ENCODE measurements at places on chromosomes 11 and 22.

GRCh38 chr11:112588252-112588694, 327.6 kb upstream of the PLET1 start:
- no peaks in the 10 kb centered on the region for H3K27me3 ChIP-seq
- DNase-seq = no peak
- no peaks in the 10 kb centered on the region for H3K36me3 ChIP-seq
- H3K4me1 ChIP-seq = peaks cover 22% of the 10 kb centered on the region

DNA sequence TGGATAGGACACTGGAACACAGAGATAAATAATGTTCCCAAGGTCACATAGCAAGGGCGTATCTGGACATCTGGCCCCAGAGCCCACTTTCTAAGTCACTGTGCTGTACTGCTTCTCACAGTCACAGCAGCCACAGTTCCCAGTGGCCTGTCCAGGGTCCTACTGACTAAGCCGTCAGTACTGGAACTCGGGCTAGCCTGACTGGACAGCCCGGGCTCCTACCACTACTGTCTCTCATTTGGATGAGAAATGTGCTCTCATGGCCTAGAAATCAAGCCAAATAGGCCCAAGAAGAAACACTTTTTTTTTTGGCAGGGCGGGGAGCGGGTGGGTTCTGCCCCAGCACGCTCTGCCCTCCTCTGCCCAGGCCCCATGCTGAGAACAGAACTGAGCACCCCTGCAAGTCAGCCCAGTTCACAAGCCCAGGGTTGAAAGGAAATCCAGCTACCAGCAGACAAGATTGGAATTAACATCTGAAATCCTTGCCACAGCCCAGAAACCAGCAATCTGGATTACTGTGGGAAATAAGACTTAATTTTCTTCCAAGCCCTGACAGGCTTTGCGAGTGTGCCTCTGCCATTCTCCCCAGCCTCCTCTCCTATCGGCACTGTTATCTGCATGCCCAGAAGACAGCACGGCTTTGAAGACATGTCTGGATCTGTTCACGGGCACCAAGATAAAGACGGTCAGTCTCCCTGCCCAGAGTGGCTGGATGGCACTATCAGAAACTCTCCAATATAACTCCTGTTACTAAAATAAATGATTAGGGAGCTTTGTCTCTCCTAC, 182.9 kb upstream of the NCAM1 start:
- no peaks in the 10 kb centered on the region for H3K4me1 ChIP-seq
- H3K36me3 ChIP-seq = no peaks in the 10 kb centered on the region
- no peaks in the 10 kb centered on the region for H3K27me3 ChIP-seq
- no peak overlapping the region for H3K4me3 ChIP-seq

DNA sequence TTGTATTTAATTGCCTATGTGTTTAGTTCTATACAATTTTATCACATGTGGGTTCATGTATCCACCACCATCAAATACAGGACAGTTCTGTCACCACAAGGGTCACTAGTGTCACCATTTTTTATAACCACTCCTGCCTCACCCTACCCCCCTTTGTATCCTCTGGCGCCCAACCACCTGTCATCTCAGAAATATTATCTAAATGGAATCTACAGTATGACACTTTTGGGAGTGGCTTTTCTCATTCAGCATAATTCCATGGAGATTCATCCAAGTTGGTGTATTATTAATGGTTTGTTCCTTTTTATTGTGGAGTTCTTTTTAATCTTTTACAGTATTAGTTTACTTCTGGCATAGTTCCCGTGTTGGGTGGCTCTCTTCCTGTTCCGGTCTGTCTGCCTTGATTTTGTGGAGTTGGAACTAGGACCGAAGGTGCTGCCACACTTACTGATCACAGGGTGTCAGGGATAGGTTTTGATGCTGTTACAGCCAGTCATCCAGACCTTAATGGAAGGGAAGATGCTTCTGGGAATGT, 58.5 kb downstream of the TNRC6B start:
- H3K4me1 ChIP-seq = peaks cover 55% of the 10 kb centered on the region
- no peak overlapping the region for H3K4me3 ChIP-seq

DNA sequence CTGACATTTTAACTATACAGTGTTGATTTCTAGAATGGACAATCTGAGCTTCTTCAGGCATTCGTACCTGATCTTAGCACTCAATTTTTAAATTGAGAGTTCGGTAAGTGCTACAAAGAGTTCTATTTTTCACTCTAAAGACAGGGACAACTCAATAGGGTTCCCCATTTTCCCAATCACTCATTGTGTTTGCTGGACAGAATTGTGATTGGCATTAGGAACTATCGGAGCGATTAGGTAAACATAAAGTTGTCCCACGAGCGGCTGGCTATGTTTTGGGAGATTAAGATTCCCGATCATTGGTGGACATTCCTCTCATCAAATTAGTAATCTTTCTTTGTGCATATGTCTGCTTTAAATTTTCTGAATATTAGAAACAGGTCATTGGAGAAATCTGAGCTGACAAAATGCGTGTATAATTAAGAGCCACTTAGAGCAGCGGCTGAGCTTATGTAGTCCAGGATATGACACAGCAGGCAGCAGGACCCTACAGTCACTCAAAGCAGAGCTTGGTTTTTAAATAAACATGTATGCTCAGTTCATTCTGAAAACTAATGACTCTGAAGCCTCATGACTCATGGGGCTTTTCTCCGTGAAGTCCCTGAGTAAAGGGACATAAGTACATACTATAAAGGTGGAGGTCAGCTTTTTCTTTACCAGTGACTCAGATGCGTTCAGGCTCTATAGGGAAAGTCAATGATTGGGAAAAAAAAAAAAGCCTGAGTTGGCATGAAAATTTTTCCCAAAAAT, 109.4 kb downstream of the GRIA4 start:
- no peak overlapping the region for H3K27ac ChIP-seq
- no peaks in the 10 kb centered on the region for H3K27me3 ChIP-seq
- no peaks in the 10 kb centered on the region for H3K4me1 ChIP-seq

- H3K36me3 ChIP-seq = no peaks in the 10 kb centered on the region
- no peak overlapping the region for H3K27ac ChIP-seq
- H3K4me1 ChIP-seq = peaks cover 6% of the 10 kb centered on the region
- DNase-seq = no peak
- H3K27me3 ChIP-seq = no peaks in the 10 kb centered on the region
Measured at GRCh38 chr11:74157169-74157568, 13.6 kb downstream of the C2CD3 start.

DNA sequence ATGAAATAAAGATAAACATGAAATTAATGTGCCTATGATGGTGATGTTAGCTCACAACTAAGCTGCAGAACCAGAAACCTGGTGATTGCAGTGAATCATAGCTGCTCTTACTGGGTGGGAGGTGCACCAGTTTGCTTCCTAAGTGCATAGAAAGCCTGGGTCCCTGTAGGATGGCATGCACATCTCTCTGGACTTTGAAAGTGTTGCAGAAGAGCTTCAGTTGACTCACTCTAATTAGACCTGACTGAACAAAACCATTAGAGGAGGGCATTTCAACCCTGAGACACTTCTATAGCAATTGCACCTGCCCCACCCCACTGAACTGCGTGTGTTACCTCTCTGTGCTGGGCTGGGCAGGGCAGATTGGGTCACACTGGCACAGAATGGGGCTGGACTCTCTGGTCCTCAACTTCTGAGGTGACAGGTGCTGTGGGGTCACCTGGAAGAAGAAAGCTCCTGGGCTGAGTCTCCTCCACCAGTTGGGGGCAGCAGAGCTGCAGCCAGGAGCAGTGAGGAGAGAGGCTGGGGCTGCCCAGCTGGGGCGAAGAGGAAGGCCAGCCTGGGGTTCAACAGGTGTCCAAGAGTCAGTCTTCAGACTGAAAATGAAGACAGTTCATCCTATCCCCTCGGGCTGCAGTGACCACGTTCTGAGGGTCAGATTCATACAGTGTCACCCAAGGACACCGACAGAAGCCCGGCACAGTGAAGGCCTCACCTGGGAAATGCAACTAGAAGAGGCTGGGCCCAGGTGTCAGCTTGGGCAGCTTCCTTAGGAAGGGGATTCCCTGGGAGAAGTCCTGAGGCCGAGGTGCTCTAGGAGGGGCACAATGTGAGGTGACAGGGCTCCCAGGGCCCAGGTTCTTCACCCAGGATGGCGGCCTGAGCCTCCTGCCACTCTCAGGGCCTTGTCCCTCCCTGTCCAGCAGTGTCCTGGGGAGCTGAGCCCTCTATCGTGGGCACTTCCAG, 58.1 kb downstream of the GGTLC2 start:
- H3K4me1 ChIP-seq = no peaks in the 10 kb centered on the region
- peak; percentile 77 for DNase-seq
- no peaks in the 10 kb centered on the region for H3K27me3 ChIP-seq
- H3K27ac ChIP-seq = no peak overlapping the region

DNA sequence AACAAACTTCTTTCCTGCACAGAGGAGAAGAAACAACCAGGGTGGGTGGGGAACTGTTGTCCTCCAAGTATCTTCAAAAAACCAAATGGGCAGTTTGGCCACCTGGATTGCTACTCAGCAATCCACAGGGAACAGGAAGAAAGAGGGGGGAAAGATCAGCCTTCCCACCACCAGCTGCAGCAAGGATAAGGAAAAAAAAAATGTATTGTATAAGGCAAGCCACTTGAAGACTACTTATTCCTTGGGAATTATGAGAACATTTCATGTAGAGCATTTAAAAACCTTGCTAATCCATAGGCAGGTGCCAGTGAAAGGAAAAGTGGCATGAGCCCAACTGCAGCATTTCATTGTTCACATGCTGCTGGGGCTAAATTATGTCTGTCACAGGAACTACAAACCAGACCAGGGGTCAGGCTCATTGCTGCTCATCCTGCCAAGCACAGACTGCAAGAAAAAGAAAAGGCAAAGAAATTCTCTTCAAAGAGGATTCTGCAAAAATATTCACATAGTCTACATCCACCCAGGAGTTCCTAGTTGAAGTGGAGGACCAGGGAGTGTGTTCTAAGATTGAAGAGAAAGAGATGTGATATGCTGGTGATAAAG, 2.2 kb downstream of the RAB30 start:
- no peaks in the 10 kb centered on the region for H3K27me3 ChIP-seq
- H3K4me3 ChIP-seq = peak overlapping the region; percentile 88
- no peak for DNase-seq
- H3K27ac ChIP-seq = peak overlapping the region; percentile 93

GRCh38 chr11:124277804-124278203, 21.6 kb downstream of the OR8G5 start:
- H3K27ac ChIP-seq = no peak overlapping the region
- DNase-seq = no peak
- H3K4me1 ChIP-seq = no peaks in the 10 kb centered on the region
- H3K36me3 ChIP-seq = no peaks in the 10 kb centered on the region
- H3K4me3 ChIP-seq = no peak overlapping the region
- H3K27me3 ChIP-seq = no peaks in the 10 kb centered on the region

DNA sequence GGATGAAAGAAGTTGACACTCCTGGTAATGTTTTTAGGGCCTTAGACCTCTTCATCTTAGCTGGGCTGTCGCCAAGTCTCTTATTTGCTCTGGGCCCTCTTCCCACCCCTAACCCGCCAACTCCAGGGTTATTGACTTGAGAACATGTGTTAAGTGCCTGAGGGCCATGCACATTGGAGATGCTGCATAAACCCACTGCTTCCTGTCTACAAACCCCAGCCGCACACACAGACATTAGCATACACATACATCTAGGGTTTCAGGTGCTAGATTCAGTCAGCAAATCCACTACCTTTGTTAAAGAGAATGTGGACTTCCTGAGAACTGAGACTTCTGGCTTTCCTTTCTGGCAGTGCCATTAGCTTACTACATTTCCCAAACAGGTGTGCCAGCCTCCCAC, 817 bp downstream of the PANX3 start:
- no peaks in the 10 kb centered on the region for H3K27me3 ChIP-seq
- DNase-seq = no peak
- no peaks in the 10 kb centered on the region for H3K36me3 ChIP-seq
- no peaks in the 10 kb centered on the region for H3K4me1 ChIP-seq
- H3K4me3 ChIP-seq = no peak overlapping the region

DNA sequence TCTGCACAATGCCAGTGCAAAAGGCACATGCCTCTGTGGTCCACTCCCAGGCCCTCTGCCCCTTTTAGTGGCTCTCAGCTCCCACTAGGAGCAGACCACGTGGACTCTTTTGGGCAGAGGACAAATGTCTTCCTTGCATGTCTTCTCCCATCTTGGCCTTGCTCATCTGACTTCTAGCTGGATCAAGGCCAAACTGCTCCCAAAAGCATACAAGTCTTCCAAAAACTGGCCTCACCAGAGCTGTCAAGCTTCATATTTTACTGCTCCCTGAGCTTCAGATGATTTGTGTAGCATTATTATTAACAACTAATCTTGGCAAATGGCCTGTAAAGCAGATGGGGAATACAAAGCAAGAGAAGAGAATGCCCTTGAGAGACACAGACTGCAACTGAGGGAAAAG, 6.9 kb downstream of the SMPD1 start:
- H3K4me1 ChIP-seq = peaks cover 8% of the 10 kb centered on the region
- no peak overlapping the region for H3K27ac ChIP-seq
- no peaks in the 10 kb centered on the region for H3K27me3 ChIP-seq
- no peak for DNase-seq
- H3K36me3 ChIP-seq = peaks cover 30% of the 10 kb centered on the region

DNA sequence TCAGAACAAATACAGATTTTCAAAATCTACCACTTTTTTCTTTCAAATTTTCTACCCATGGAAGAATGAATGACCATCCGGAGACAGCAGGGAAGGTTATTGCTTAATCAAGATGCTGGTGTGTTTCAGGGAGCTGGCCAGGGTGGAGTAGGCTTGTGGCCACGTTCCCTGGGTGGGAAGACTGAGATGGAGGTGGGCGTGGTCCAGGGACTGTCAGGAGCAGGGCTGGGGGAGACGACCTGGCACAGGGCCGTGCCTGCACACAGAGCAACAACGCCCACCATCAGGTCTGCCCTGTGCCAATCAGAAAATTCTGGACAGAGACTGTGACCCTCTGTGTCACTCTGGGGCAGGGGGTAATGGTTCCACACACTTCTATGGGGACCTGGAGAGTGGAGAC, 7.1 kb upstream of the APOBEC3H start:
- H3K4me1 ChIP-seq = no peaks in the 10 kb centered on the region
- no peak overlapping the region for H3K4me3 ChIP-seq
- no peaks in the 10 kb centered on the region for H3K27me3 ChIP-seq
- H3K27ac ChIP-seq = no peak overlapping the region
- H3K36me3 ChIP-seq = no peaks in the 10 kb centered on the region

GRCh38 chr11:18692941-18693760, 5.4 kb upstream of the TMEM86A start:
- no peak overlapping the region for H3K27ac ChIP-seq
- no peak overlapping the region for H3K4me3 ChIP-seq
- no peaks in the 10 kb centered on the region for H3K36me3 ChIP-seq
- no peaks in the 10 kb centered on the region for H3K4me1 ChIP-seq
- DNase-seq = no peak

DNA sequence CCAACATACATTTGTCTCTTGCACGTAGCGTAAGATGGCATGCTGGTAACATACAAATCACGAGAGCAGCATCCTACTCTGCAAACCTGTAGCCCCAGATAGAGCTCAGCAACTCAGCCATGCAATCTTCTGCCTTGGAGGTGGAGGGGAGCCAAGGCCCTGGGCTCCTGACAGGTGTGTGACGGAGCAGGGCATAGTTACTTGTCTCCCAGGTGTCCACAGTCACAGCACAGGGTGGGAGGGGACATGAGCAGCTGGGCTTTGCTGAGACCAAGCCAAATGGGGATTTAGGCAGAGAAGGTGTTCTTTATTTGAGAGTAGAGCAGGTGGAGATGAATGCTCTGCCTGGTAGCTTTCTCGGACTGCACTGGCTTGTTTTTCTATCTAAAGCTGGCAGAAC, 111.7 kb downstream of the TEAD1 start:
- H3K4me1 ChIP-seq = no peaks in the 10 kb centered on the region
- no peak overlapping the region for H3K27ac ChIP-seq
- H3K27me3 ChIP-seq = no peaks in the 10 kb centered on the region
- DNase-seq = no peak

Data from vagina (tissue), 2 donors.